Renal cortical epithelial cell (primary cell): ENCODE measurements at places on chromosomes 2 and 18.

DNA sequence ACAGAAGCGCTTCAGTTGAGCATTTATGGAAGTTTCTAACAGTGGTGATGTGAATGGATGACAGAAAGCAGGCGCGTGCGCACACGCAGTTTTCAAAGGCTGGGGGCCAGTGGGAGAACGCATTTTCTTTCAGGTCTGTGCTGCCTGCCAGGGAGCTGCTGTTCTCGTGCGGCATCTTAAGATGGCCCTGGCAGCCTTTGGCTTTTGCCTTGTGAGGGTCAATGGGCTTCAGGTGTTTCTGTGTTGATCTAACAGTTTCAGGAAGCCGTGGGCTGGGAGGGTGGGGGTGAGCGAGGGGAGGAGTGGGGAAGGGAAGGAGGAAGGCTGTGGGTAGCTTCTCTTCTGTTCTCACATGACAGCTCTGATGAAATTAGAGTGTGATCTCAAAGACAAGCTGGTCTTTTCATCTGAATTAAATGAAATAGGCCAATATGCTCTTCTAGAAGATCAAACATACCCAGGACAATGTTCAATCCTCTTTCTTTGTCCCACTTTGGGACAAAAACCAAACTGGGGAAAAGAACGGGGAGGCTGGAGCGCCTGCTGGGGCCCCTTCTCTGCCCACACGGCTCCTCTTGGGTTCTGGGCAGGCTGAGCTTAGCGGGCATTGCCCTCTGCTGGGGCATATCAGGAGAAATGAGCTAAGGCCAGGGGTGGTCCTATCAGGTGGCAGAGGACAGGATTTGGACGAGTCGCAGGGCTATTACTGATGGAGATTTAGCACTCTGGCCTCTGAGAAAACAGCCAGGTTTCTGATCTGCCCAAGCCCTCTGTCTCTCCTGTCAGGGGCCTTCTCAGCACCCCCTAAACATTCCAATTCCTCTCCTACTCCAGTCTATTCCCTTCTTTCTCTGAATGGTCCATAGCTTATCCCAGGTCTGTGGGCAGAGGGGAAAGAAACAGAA is 126.2 kb upstream of the LGALSL start:
- DNase-seq = peak; percentile 26

DNA sequence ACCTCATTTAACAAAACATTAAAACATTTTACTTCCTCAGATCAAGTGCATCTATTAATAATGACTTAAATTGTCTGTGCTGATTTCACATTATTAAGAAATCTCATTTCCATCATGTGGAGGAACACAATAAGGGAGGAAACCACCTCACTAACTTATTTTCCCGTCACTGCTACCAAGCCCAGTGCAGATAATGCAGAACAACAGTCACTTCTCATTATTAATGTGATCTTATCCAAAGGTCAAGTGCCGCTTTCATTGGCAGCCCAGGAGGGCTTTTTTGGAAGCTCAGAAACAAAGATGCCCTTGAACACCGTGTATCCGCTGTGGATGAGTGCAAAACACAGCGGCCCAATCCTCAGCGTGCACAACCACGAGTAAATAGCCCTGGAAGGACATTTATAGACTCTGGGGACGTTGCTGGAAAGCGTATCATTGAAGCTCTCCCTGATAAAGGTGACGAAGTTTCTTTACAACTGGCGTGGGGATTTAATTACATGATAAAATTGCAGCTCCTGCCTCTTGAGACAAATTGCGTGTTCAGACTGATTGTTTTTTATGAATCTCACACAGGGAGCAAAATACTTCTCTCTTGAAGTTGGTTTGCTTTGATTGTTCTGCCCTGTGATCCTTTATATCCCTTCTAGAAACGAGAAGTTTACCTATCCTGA is 13.2 kb downstream of the ASB18 start:
- DNase-seq = no peak

- DNase-seq = no peak
Observed at GRCh38 chr2:232520489-232520888, 301 bp downstream of the PRSS56 start.

GRCh38 chr2:219165058-219165911 is 4.5 kb downstream of the SLC23A3 start:
- DNase-seq = no peak

DNA sequence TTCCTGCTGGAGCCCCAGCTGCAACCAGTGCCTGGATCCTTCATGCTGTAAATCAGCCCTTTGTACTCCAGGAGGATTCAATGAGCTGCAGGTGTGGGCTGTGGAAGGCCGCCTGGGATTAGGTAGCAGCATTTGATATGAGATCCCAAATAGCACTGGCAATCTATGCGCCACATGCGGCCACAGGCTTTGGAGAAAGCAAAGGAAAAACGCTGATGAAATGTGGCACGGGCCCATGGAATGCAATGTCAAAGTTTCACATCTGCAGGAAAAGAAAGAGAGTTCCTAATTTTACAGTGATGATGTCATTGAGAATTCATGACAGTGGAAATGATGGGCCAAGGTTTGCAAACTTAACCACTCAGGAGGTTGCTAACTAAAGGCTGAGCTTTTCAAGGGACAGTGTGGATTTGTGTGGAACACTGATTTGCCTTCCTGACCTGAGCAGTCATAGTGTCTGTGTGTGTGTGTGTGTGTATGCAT is 216.4 kb upstream of the OSR1 start:
- DNase-seq = no peak

DNA sequence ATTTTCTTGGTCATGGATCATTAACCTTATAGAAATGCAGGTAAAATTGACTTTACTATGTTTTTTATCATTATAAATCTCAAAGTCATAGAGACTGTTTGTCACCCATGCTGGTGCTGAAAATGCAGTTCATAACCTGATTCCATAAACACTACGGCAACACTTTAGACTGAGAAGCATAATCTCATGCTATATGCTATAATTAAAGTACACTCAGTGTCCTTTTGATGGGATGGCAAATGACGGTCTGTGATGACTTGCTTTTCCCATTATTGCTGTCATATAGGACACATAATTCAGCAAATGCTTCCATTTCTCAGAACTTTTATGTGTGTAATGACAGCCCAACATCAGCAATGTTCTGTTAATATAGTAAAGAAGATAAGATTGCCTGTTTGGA is 162.9 kb downstream of the CD226 start:
- no peak for DNase-seq

DNA sequence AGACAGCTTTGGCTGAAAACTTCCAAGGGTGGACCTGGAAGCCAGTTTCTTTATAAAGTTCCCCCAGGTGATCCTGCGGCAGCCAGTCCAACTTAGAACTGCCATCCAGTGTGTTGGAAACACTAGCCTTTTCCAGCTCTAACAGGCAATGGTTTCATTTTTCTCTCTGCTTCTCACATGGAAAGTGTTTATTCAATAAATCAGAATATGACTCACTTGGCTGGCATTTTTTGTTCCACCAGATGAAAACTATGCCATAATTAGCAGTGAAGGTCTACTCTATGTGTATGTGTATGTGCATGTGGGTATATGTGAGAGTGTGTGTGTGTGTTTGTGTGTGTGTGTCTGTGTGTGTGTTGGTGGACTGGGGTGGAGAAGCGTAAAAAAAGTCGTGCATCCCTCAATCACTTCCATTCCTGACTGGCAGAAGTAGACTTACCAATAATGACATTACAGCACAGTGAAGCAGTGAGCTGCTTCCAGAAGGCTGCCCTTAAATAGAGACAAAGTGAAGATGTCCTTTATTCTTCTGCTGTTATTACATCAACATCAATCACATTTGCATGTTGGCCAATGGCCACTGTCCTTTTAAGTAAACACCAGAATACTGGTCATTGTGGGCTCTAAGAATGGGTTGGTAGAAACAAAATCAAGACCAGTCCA is 90.9 kb upstream of the SETBP1 start:
- peak; percentile 92 for DNase-seq

GRCh38 chr2:60558536-60558935 is 5.1 kb upstream of the BCL11A start:
- no peak for DNase-seq

- no peak for DNase-seq
Observed at GRCh38 chr2:179854891-179855290, 6.5 kb downstream of the ZNF385B start.

GRCh38 chr18:50460716-50461115 is 85.9 kb downstream of the SKA1 start:
- DNase-seq = no peak

- no peak for DNase-seq
Observed at GRCh38 chr2:228268756-228269155, 87.3 kb upstream of the SPHKAP start.

- no peak for DNase-seq
Observed at GRCh38 chr2:137834760-137835379, 129.4 kb upstream of the HNMT start.
